ENCODE measurements at places on chromosomes 6 and 20.

- DNase-seq = no peak
Observed at GRCh38 chr6:169174516-169175359, 78.9 kb downstream of the THBS2 start.

DNA sequence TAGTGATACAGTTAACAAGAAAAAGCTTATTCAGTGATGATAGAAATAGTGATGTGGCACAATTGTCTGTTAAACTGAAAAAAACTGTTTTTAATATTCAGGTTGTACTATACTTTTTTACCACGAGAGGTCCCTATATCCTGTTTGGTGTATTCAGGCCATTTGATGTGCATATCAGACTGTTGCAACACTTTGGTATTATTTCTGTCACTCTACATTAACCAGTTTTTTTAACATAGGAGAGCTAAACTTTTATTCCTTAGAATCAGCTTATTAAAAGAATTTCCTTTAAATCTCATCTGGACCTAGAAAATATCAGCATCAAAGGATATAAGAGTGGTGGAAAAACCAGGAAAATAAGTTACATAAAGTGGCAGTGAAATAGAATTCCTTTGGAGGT lies 36.8 kb downstream of the TSPYL4 start:
- no peak for DNase-seq

- DNase-seq = no peak
Observed at GRCh38 chr6:142380626-142381025, 78.8 kb downstream of the ADGRG6 start.

- DNase-seq = no peak
Observed at GRCh38 chr6:53128842-53129241, 19.8 kb downstream of the GCM1 start.

GRCh38 chr20:36835453-36836198 lies 40.3 kb upstream of the TLDC2 start:
- peak; percentile 87 for DNase-seq

DNA sequence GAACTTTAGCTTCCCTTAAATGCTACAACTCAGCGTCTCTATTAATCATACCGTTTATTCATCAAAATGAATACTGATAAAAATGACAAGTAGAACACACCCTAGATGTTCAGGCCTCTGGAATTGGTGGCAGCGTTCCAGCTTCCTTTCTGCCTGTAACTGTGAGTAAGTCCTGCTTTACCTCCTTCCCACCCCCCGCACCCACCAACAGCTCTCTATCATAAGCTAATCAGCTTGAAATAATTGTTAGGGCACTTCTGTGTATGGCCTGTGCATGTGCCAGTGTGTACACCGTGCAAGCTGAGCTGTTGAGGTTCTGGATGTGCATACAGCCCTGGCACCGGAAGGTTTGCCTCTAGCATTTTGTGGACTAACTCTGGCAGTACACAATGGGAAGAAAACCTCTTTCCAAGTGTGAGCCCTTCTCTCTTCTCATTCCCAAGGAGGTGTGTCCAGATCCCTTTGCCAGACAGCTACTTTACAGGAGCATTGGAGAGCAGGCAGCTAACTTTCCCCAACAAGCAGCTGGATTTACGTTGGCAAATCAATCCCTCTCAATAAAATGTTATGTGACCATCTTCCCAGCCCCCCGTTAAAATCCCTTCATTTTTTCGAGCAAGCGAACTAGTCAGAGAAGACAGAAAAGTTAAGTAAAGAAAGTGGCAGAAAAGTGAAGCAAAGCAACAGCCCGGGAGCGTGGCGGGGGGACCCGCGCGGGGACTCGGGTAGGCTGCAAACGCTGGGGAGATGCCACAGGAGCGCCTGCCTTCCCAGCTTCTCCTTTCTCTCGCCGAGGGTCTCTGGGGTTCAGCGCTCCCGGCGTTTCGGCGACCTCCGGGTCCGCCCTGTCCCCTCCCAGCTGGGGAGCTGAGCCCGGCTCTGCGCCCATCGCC lies 803 bp upstream of the ADGRG6 start:
- DNase-seq = no peak

- no peak for DNase-seq
Observed at GRCh38 chr6:161169035-161169434, 104.8 kb downstream of the AGPAT4 start.

- peak; percentile 83 for DNase-seq
Observed at GRCh38 chr20:50724851-50725723, 6.3 kb upstream of the PARD6B start.

- no peak for DNase-seq
Observed at GRCh38 chr20:5463007-5463686, 146.4 kb upstream of the PROKR2 start.

DNA sequence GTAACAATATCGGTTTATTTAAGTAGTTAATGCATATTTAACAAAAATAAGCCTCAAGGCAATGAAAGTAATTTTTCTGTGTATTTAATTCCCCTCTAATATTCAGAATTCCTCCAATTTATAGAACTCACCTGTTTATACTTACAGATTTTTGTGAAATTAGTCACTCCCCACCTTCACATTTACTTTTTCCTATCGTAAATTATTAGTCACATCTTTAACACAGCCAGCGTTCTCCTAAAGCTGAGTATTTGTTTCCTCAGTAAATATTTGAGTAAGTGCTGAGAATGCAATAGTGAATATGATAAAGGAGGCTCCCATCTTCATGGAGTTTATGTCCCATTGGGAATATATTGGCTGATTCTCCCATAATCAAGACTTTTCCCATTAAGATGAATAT lies 88.0 kb downstream of the SYCP2 start:
- no peak for DNase-seq

- no peak for DNase-seq
Observed at GRCh38 chr20:53809217-53809616, 215.6 kb upstream of the ZNF217 start.

- no peak for DNase-seq
Observed at GRCh38 chr6:157879873-157880254, 56.8 kb downstream of the SNX9 start.

DNA sequence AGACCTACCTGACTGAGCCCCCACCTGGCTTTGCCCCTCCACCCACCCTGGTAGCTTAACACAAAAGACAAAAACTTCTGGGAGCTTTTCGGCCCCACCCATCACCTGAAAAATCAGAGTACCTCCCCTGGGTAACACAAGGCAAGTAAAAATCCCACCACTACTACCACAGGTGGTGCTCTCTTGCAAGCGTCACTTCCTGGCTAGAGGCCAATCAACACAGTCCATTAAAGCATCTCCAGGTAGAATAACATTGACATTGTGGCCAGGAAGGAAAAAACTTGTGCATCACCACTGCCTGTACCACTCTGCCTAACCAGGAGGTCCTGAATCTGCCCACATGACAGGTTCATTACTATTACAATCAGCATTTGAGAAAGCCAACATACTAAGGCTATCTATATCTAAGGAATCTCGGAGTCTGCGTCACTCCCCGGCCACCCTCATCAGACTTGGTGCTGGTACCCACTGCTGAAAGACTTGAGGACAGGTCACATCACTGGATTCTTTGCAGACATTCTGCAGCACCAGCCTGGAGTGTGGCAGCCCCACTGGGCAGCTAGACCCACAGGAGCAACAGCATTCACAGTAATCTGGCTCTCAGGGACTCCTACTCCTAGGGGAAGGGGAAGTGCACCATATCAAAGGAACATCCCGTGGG lies 125.9 kb downstream of the CDK19 start:
- DNase-seq = no peak

- DNase-seq = no peak
Observed at GRCh38 chr6:27213544-27214125, 33.9 kb upstream of the PRSS16 start.

- no peak for DNase-seq
Observed at GRCh38 chr6:165487950-165488349, 175.1 kb downstream of the PDE10A start.

DNA sequence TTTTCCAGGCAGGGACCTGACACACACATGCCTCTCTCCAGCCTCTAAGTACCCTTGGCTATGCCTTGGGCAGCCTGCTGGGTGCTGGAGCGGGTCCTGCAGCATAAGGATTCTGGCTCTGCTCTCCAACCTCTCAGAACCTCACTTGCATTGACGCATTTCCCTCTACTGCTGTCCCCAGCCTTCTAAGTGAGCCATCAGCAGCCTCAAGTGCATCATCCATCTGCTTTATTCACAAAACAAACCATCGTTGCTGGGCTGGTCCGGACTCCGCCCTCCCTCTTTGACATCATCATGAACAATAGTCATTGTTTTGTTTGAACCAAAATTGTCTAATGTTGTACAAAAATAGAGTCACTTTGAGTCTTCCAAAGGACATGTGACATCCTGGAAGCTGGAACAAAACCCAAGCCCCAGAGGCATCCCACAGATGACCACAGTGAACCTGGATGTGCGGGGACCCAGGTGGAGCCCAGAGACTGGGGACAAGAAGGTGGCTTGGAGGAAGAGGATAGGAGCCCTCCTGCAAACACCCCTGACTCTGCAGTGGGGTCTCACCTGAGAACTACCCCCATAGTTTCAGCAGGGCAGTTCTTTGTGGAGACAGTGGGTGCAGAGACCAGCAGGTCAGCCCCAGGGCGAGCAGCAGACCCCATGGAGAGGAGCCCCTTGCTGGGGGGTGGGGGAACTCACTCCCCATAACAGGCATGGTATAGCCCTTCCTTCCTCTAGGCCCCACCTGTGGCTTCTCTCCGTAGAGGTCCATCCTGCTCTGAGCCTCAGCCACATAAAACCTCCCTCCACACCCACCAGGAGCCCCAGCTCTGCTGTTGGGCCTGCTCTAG lies 230.1 kb downstream of the SYNDIG1 start:
- DNase-seq = peak; percentile 33

DNA sequence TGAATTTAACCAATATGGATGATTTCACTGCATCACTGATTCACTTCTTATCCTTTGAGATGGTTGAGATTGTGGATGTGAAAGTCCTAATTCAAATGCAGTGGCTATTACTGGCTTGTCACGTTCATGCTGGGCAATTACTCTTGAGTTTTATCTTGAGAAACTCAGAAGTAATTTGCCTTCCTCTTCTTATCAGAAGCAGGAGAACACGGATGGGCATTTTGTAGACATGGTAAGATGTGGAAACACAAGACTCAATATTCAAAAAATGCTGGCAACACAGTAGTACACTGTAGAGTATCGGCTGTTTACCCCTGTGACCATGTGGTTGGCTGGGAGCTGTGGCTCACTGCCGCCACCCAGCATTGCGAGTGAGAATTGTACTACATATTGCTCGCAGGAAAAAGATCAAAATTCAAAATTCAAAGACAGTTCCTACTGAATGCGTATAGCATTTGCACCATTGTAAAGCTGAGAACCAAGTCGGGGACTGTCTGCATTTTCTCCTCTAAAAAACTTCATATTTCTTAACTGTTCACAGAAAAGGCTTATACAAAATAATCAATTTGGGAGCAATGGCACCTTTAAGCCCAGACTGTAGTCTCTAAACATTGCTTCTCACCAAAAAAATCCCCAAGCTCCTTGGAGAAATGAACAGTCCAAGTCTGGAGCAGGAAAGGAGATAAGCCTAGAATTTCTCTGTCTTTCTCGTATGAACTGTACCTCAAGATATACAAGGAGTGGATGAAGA lies 61.9 kb upstream of the ELOVL5 start:
- peak; percentile 67 for DNase-seq

DNA sequence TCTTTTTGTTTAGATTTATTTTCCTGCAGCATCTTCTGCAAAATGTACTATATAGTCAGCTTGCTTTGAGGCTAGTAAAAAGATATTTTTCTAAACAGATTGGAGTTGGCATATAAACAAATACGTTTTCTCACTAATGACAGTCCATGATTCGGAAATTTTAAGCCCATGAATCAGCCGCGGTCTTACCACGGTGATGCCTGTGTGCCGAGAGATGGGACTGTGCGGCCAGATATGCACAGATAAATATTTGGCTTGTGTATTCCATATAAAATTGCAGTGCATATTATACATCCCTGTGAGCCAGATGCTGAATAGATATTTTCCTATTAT lies 3.2 kb downstream of the FOXC1 start:
- no peak for DNase-seq

GRCh38 chr20:50089140-50089786 lies 23.7 kb downstream of the UBE2V1 start:
- DNase-seq = peak; percentile 53

DNA sequence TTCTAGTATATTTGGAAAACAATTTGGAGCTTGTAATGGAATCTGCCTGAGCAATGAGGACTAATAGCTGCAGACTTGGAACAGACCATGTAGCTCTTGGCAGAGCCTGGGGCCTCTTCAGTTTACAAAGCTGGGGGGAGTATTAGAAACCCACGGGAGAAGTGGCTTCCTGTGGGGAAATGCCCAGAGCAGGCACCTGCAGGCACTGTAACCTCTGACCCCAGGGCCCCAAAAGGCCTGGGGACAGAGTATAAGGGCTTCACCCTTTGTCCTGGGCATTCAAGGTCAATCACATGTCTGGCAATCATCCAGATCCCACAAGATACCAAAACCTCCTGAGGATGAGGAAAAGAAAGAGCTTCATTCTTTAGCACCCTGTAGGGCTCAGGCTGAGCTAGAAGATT lies 19.4 kb downstream of the PKIG start:
- no peak for DNase-seq

DNA sequence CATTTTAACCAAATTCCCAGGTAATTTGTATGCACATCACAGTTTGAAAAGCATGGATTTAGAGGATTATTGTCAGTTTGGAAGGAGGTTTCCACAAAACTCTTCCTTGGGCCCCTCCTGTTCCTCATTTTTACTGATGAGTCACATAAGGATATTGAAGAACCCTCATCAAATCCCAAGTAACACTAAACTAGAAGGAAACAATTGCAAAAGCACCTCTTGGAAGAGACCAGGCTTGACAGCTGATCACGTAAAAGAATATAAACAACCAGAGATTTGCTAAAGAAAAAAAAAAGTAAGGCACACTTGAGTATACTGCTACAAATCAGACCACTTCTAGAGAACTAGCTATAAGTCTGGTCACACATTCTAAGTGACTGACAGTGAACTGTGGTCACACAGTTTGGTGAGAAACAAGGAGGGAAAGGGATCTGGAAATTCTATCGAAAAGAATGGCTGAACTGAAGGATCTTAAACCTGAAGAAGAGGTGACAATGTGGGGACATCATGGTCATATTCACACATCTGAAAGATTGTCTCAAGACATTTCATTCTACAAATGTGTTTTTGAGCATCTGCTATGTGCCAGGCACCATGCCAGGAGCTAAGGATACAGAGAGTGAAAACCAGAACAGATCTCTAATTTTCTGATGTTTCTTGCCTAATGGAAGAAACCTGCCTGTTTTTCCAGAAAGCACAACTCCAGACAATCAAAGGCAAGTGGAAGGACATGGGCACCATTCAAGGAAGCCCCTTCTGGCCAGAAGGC lies 24.1 kb downstream of the ZHX3 start:
- no peak for DNase-seq

GRCh38 chr6:64538722-64539121 lies 903.1 kb downstream of the PHF3 start:
- DNase-seq = no peak

DNA sequence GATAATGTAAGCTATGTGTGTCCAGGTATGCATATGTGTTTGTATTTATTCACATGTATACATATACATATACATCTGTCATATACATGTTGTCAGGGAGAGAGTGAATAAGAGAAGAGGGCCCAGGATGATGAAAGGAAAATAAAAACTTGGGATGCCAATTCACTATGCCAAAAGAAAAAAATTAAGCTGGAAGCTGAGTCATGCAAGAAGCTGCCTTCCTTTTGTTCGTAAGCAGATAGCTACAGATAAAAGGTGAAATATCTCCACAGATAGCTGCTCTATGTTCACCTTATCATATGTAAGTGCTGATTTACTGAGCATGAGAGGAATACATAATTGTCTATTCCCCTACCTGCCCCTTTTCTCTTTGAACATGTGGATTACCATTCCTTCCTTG lies 579.9 kb downstream of the EPM2A start:
- DNase-seq = no peak

Measured in activated CD8-positive, alpha-beta memory T cell treated with anti-CD3 and anti-CD28 coated beads for 24 hours (primary cell).